ENCODE measurements at places on chromosomes 1 and 21.
A peak's percentile ranks its signal among the peaks of the same experiment; 100 is the strongest.

GRCh38 chr21:37294679-37295078 lies 27.5 kb upstream of the VPS26C start:
- DNase-seq: no peak

DNA sequence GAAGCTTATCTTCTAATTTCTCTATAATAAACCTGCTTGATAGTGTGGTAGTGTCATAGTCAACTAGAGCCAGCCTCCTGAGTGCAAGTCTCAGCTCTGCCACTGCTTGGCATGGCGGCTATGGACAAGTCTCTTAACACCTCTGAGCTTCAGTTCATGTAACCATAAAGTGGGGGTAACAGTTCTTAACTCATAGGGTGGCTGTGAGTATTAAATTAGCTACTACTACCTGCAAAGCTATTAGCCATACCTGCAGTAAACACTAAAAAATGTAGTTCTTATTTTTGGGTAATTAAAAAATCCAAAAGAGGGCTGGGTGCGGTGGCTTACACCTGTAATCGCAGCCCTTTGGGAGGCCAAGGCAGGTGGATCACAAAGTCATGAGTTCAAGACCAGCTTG lies 2.2 kb upstream of the CDC42 start:
- no peak for DNase-seq

DNA sequence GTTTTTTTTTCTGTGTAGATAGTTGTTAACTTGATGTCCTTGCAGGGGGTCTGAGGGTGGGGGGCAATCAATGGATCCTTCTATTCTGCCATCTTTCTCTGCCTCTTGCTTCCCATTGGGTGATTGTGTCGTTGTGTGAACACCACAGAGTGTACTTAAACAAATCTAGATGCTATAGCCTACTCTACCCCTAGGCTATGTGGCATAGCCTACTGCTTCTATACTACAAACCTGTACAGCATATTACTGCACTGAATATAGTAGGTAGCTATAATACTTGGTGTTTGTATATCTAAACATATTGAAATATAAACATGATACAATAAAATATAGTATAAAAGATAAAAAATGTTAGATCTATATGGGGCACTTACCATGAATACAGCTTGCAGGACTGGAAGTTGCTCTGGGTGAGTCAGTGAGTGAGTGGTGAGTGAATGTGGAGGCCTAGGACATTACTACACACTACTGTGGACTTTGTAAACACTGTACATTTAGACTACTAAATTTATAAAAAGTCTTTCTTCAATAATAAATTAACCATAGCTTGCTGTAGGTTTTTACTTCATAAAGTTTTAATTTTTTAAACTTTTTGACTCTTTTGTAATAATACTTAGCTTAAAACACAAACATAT lies 105.4 kb downstream of the CENPF start:
- no peak for DNase-seq

GRCh38 chr1:5907966-5908365 lies 84.3 kb downstream of the NPHP4 start:
- no peak for DNase-seq

DNA sequence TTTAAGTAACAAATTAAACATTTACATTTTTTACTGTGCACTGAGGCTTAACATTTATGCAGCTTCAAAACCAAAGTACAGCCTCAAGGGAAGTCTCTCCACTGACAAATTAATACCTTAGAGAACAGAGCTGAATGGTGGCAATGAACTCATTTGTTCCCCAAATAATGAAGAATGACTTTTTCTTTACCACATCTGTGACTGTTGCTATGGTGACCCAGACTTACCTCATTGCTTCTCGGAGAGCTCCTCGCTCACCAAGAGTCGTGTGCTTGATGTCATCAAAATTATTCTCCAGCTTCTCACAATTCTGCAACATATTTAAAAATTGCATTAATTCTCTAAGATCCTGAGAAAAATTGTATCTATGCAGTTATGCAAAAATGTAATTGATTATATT lies 92.9 kb downstream of the DPYD start:
- no peak for DNase-seq

DNA sequence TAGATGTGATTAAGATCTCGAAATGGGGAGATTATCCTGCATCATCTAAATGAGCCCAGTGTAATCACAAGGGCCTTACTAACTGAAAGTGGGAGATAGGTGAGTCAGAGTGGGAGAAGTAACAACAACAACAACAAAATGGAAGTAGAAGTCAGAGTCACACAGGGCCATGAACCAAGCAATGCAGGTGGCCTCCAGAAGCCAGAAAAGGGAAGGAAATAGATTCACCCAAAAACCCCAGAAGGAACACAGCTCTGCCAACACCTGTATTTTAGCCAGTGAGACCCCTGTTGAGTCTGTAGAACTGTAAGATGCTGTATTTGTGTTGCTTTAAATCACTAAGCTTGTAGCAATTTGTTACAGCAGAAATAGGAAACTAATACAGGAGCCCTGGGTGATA lies 4.1 kb downstream of the TAGLN2 start:
- DNase-seq: peak; percentile 63

Measured in activated CD4-positive, alpha-beta T cell treated with anti-CD3 and anti-CD28 coated beads, Interleukin-2, Interleukin-6, amounts not matched to agents 100 ng/mL and 50 ng/mL, durations not matched to agents 16 hours and 8 hours (primary cell).